Cardiac atrium fibroblast (primary cell): ENCODE measurements at places on chromosomes 3 and 15. TPM values are rescaled to one million over a fixed set of nuclear protein-coding genes. Genes with fewer than 3 reads are reported as not detected.

Gene LCTL
- 0.32 TPM in 1 of 2 replicates, not detected in the other for total RNA-seq

Gene TRIM42
- not detected in 2 replicates for total RNA-seq

Gene HPS3
- total RNA-seq: 9.2 and 17.8 TPM in 2 replicates

Gene TNFSF10
- 0.36 and 4.9 TPM in 2 replicates for total RNA-seq

Gene HES1
- 24.1 and 40.4 TPM in 2 replicates for total RNA-seq

Gene EPHA3
- 5.2 and 5.5 TPM in 2 replicates for total RNA-seq

Gene HTR3E
- total RNA-seq: not detected in 2 replicates

Gene AGTR1
- total RNA-seq: 2.9 and 3.1 TPM in 2 replicates

Gene PTH1R
- 7.5 and 13.5 TPM in 2 replicates for total RNA-seq

Gene PP2D1
- not detected in 2 replicates for total RNA-seq

Gene C3orf49
- total RNA-seq: not detected in 2 replicates
